ENCODE measurements at places on chromosomes 5 and 9. TPM values are rescaled to one million over a fixed set of nuclear protein-coding genes. Genes with fewer than 3 reads are reported as not detected.

DNA sequence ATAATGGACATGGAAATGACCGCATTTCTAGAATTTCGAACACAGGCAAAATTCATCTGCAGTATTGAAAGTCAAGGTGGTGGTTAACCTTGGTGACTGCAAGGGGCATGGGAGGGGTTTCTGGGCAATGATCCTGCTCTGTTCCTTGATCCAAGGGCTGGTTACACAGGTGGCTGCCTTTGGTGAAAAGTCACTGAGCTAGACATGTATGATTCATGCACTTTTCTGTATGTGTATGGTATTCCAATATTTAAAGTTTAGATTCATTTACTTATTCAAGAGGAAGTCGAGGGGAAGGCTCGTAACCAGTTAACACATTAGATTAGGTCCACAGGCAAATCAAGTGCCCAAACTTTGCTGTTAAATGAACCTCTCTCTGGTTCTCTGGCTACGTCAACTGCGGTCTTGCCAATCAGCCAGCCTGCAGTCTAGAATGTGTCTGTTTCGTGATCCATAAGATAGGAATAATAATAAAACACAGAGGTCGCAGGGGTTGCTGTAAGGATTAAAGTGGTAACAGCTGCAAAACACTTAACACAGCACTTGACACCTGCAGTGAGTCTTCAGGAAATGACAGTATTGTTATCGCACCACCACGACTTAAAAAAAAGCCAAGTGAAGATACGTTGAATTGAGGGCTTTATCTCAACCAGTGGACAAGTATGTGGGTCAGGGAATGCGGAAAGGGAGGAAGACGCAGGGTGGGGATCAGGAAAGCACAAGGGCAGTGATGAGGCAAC, 92.5 kb downstream of the TLE1 start:
- no peaks in the 10 kb centered on the region for H3K27me3 ChIP-seq
- DNase-seq = peak; percentile 31
- H3K36me3 ChIP-seq = peaks cover 2% of the 10 kb centered on the region
- peaks cover 40% of the 10 kb centered on the region for H3K4me1 ChIP-seq
- H3K4me3 ChIP-seq = no peak overlapping the region

DNA sequence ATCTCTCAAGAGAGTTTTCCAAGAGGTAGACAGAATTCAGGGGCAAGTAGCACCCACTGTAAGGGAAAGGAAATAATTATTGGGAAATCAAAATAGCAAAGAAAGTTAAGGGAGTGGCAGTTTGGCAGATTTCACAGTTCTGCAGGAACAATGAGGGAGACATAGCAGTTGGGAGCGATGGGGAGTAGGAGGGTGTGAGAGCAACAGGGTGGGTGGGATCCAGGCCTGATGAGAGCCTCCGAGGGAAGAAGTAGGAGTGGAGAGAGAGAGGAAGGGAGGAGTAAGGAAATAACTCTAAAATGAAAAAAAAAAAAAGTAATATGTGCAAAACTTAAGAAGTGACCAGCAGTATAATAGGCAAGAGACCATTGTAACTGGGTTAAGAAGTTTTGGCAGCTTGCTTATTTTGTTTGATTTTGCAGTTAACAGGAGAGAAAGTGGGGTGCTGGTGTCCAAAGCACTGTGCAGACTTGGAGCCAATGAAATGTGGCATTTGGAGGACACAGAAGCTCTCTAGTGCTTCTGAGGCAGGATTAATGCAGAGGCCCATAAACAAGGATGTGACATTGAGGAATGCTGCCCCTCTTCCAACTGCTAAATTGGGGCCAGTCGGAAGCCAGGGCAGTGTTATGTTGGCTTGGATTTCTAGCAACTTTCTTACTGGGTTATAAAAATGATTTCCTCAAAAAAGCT, 10.2 kb downstream of the TNFAIP8 start:
- H3K36me3 ChIP-seq = no peaks in the 10 kb centered on the region
- DNase-seq = no peak
- H3K4me3 ChIP-seq = no peak overlapping the region
- H3K27me3 ChIP-seq = no peaks in the 10 kb centered on the region
- peaks cover 51% of the 10 kb centered on the region for H3K4me1 ChIP-seq
- peak overlapping the region; percentile 40 for H3K27ac ChIP-seq

- H3K36me3 ChIP-seq = peaks cover 11% of the 10 kb centered on the region
- H3K4me1 ChIP-seq = no peaks in the 10 kb centered on the region
- H3K27me3 ChIP-seq = no peaks in the 10 kb centered on the region
- DNase-seq = no peak
- H3K27ac ChIP-seq = no peak overlapping the region
- no peak overlapping the region for H3K4me3 ChIP-seq
Measured at GRCh38 chr5:88279584-88279983, 10.9 kb upstream of the TMEM161B start.

DNA sequence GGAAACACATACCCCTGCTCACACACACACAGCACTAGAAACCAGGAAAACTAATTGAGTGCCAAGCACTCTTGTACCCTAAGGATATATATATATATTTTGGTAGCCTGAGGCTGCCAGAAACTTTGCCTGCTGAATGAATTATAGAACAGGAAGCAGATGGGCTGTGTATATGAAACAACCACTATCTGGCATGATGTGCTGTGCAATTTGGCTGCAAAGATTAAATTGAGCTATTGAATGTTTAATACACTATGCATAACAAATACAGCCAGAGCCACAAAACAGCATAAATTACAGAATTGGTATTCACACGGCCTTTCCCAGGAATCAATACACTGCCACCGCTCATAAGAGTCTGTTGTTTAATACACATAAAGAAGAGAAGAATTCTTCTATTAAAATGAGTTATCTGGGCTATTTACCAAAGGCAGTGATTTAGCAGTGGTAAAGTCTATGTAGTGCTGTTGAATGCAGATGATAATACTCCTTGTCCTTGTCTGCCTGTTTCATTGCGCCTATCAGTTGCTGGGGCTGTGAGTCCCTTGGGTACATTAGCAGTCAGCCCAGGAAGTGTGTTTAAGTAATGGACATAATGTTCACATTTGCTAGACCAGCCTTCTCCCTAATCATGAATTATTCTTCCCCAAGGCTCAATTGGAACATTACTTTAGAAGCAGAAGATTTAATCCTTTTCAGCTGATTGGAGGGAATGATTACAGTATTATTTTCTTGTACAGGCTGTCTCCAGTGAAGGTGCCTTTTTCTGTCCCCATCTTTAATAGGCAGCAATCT, 294.3 kb downstream of the TLE1 start:
- H3K27ac ChIP-seq = no peak overlapping the region
- H3K4me1 ChIP-seq = no peaks in the 10 kb centered on the region
- no peaks in the 10 kb centered on the region for H3K36me3 ChIP-seq
- H3K27me3 ChIP-seq = no peaks in the 10 kb centered on the region

DNA sequence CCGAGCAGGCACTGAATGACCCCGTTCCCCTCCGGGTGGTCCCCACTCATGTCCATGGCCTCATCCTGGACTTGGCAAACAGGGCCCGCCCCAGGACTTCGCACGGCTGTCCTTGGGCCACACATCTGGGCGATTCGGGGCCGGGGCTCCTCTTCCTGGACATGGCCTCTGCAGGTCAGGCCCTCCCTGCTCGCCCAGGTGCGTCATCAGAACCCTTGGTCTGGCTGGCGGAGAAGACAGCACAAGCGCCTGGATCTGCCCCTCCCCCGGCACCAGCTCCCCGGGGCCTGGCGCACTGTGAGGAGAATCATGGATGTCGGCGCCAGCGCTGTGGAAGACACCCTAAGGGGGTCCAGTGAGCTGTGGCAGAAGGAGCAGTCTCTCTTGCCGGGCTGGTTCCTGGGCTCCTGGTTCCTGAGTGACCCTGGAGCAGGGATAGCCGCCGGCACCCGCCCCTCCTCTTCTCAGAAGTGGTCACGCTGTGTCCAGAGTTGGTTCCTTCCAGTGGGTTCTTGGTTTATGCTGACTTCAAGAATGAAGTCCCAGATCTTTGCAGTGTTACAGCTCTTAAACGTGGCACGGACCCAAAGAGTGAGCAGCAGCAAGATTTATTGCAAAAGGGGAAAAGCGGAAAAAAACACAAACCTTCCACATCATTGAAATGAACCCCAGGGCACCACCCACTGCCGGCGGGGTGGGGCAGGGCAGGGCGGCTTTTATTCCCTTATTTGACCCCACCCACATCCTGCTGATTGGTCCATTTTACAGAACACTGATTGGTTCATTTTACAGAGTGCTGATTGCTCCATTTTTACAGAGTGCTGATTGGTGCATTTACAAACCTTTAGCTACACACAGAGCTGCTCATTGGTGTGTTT, 25.9 kb upstream of the SLC12A7 start:
- peaks cover 14% of the 10 kb centered on the region for H3K4me1 ChIP-seq
- H3K4me3 ChIP-seq = no peak overlapping the region
- no peaks in the 10 kb centered on the region for H3K27me3 ChIP-seq
- no peak for DNase-seq
- H3K36me3 ChIP-seq = no peaks in the 10 kb centered on the region
- H3K27ac ChIP-seq = no peak overlapping the region

- H3K4me1 ChIP-seq = no peaks in the 10 kb centered on the region
- no peak overlapping the region for H3K4me3 ChIP-seq
- no peaks in the 10 kb centered on the region for H3K27me3 ChIP-seq
- no peak for DNase-seq
Measured at GRCh38 chr5:78367318-78367991, 7.0 kb downstream of the SCAMP1 start.

DNA sequence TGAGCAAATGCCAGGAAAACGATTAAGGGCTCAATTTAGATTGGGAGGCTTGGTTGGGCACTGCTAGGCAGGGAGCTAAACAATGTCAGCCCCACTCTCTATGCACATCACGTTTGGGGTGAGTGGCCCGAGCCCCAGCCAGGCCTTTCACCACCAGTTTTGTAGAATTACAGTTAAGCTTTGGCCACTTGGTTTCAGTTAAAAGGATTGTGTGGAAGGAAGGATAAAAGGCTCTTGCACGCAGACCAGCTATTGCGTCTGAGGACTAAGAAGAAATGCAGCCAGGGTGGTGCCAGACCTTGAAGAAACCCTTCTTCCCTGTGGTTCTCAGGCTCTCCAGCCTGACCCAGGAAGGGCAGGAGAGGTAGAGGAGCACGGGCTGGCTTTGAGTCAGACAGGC, 125.3 kb upstream of the SLC44A1 start:
- no peak overlapping the region for H3K27ac ChIP-seq
- DNase-seq = no peak
- peaks cover 22% of the 10 kb centered on the region for H3K4me1 ChIP-seq
- no peaks in the 10 kb centered on the region for H3K36me3 ChIP-seq
- peaks cover 2% of the 10 kb centered on the region for H3K27me3 ChIP-seq

Gene SLC1A3
- not detected for total RNA-seq

DNA sequence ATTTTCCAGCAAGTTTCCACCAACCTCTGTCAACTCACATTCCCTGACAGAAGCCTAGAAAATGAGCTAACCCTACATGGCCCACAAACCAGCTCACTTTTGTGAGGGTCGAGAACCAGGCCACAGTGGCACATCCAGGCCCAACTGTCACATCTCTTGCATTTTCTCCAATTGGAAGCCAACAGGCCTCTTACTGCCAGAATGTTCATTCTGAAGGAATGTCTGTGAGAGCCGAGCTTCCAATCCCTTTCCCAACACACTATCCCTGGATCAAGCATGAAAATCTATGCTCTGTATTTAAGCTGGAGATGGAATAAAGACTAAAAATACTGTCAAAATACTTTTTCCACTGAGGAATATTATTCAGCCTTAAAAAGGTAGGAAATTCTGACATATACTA, 20.0 kb downstream of the MARCHF3 start:
- no peak overlapping the region for H3K4me3 ChIP-seq
- no peaks in the 10 kb centered on the region for H3K27me3 ChIP-seq
- no peak for DNase-seq
- no peaks in the 10 kb centered on the region for H3K36me3 ChIP-seq

Gene NOXA1
- total RNA-seq = 7.7 TPM
